ENCODE measurements at places on chromosomes 3 and 15.

GRCh38 chr3:89072642-89073041 is 34.8 kb upstream of the EPHA3 start:
- no peak for DNase-seq

DNA sequence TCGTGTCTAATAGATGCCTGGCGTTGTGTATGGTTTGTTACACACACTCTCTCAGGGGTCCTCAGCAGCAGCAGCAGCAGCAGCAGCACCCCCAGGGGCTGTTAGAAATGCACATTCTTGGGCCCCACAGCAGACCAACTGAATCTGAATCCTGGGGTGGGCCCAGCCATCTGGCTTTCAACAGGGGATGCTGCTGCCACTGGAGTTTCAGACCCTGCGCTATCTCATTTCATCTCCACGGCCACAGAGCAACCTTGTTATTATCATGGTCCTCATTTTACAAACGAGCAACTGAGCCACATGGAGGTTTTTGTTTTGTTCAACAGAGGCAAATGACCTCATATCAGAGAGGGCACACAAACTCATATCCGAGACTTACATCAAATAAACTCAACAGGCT is 47.7 kb downstream of the MGLL start:
- DNase-seq: no peak

DNA sequence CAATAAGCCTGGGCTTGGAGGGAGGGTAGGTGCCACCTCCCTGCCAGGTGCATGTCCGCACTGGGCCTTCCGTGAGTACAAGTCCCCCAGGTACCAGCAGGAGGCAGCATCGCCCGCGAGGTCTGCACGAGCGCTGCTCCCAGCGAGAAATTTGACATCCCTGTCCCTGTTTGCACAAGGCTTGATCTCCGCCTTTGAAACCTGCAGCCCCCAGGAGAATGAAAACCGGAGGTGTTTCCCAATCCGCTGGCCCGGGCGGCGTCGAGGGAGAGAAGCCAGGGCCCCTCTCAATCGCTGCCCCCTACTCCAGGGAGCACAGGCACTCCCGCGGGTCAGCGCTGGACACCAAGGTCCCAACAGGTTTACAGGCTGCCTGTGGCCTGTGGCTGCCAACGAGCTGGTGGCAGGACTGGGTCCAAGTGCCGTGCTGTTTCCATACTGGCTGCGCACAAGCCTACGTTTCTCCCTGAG is 961 bp downstream of the HAPLN3 start:
- DNase-seq: peak; percentile 46

DNA sequence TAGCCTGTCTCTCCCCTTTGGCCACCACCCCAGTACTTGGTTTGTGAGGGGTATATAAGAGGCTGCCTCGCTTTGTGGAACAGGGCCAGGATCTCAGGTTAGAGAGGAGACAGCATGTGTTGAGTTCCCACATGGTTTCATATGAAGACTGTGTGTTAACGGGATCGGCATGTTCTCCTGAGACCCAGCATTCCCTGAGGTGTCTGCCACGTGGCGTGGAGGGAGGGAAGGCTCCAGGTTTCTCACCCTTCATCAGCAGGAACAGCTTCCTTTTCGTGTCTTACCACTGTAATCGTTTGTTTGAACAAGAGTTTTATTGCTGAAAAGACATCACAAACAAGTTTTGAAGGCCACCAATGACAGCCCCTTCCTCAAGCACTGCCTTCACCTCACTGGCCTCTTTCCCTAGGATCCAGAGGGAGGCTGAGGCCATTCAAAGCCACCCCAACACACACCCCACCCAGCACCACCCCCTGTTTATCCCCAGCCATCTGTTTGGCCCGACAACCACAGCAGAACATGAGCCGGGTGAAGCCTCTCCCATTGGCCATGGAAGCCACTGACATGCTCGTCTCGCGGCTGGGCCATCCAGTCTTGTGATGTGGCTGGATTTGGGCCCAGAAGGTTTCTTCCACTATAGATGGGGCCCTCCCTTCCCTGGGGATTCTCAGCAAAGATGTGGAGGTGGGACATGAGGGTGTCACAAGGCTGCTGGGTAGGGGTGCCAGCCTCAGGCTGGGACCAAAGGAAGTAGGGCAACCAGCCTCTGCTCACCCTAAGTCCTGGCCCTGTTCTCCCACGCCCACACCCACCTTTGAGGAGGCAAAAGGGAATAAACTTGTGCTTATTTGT is 10.0 kb downstream of the BHLHE40 start:
- DNase-seq: peak; percentile 1

- no peak for DNase-seq
Measured at GRCh38 chr15:49808341-49808740, 187.5 kb downstream of the DTWD1 start.

DNA sequence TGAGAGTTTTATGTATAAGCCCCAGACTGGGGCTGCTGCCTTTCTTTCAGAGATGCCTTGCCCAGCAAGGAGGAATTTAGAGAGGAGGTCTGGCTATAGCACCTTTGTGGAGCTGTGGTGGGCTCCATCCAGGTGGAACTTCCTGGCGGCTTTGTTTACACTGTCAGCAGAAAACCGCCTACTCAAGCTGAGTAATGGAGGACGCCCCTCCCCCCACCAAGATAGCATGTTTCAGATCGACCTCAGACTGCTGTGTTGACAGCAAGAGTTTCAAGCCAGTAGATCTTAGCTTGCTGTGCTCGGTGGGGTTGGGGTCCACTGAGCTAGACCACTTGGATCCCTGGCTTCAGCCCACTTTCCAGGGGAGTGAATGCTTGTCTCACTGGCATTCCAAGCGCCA is 155.6 kb downstream of the STXBP5L start:
- DNase-seq: peak; percentile 14

- no peak for DNase-seq
Measured at GRCh38 chr15:51837792-51838251, 8.4 kb downstream of the TMOD3 start.

- peak; percentile 81 for DNase-seq
Measured at GRCh38 chr15:75307778-75308390, 25.2 kb downstream of the GOLGA6D start.

DNA sequence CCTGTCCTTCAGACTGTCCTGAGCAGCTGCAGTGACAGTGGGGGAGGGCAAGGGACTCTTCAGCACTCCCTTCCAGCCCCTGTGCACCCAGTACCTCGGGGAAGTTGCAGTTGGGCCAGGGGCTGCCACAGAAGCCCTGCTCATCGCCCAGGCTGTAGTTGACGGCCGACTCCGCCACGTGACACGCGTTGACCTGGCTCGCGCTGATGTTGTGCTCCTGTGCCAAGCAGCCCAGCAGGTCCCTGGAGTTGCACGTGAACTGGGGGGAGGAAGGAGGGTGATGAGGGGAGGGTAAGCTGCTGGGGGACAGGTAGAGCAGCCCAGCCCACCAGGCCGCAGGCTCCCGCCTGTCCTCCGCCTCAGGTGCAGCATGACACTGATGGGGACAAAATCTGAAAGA is 101.2 kb downstream of the SEC22A start:
- no peak for DNase-seq

GRCh38 chr3:156456771-156457224 is 98.1 kb downstream of the SSR3 start:
- DNase-seq: peak; percentile 84

DNA sequence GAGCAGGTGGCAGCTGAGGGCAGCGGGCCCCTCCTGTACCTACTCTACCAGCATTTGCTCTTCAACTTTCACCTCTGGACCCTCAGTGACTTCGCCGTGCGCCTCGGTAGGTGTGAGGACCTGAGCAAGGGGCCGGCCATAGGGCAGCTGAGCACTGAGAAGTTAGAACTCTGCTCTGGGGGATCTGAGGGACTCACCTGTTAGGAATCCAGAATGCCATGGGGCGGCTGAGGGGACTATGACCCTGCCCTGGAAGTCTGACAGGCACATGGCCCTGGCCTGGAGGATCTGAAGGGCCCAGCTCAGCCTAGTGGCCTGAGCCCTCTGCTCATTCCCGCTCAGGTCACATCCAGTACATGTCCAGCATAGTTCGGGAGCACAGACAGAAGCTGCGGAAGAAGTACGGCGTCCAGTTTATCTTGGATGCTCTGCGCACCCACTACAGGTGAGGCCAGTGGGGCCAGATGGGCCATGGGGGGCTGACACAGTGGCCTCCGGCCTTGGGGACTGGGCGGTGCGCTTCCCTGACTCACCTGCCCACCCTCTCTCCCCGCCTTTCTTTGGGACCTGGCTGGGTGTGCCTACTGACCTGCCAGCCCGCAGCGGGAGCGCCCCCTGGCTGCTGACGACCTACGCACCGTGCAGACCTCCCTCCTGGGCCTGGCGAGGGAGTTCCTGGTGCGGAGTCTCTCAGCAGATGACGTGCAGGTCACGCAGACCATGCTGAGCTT is 18.8 kb downstream of the NBEAL2 start:
- peak; percentile 63 for DNase-seq

- DNase-seq: no peak
Measured at GRCh38 chr3:121018917-121019321, 110.9 kb downstream of the STXBP5L start.

DNA sequence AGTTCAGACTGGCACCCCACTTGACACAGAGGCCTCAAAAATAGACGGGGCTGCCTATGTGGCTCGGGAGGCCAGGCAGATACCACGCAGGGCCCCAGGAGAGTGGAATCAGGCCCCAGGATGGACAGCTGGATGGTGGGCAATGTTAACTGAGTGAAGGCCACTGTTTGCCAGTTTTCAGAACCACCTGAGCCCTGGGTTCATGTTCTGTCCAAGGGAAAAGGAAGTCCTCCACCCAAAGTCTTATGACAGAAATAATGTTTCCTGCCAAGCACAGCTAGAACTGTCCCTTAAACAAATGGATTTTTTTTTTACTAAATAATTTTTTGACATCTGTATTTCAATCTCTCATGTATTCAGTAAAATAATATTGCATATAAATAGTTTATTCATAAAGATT is 228.4 kb downstream of the KLF13 start:
- DNase-seq: no peak

- DNase-seq: peak; percentile 74
Measured at GRCh38 chr3:100603469-100603868, 5.9 kb upstream of the ADGRG7 start.

DNA sequence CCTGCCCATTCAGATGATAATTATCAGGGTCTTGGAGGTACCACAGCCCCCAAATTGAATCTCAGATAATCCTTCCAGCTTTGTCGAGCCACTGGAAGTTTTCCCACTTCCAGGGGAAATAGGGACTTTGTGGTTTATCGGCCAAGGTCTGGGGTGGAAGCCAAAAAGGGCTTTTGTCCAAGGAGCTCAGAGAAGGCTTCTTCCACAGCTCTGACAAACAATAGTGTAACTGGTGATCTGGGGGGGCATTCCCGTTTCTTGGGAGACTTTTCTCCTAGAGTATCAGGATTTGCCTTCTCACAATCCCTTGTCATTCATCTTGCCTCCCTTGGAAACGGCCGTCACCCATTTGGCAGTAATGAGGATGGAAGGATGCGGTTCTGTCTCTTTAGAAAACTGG is 18.4 kb downstream of the SRGAP3 start:
- DNase-seq: no peak

DNA sequence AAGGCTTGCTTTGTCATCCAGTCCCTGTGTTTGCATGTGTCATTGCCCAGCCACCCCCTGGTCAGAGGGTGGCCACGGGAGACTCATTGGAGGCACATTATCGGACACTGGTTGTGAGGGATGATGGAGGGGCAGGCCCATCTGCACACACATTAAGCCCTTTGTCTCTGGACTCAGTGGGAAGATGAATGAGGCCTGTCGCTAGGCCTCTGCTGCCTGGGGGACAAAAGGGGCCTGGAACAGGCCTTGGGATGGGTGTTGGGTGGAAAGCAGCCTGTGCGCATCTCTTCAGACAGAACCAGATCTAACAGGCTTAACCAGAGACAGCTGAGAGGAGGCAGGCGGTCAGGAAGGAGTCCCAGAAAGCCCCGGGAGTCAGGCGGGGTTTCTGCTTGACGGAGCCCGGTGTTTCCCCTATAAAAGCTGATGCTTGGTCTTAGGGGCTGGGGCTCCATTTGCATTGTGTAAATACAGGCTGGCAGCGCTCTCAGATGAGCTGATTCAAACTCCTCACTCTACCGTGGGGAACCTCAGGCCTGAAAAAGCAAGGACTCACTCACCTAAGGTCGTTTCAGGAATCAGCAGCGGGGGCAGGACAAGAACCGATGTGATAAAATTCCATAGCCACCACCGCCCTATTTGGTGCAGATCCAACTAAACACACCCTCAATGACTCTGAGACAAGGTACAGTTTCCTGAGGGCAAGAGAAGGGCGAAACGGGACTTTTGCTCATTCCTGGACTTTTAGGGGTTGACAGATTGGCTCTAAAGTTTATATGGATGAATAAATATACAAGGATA is 17.1 kb upstream of the SKIC8 start:
- DNase-seq: no peak

DNA sequence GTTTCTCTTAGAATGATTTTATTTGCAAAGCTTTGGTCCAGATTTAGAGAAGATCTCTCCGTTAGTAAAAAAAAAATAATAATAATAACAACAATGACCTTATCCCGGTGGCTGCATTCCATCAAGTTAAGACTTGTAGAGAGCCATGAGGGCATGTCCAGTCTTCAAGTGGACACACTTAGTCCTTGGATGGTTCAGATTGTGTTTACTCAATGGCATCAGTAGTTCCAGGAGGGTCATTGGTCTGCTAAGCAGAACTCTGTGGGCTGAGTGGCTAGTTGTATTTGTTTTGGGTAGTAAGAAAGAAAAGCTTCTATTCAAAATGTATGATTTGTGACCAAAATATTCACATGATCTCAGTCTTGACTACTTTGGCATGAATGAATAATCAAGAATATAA is 116.3 kb upstream of the UBE2E2 start:
- DNase-seq: no peak

DNA sequence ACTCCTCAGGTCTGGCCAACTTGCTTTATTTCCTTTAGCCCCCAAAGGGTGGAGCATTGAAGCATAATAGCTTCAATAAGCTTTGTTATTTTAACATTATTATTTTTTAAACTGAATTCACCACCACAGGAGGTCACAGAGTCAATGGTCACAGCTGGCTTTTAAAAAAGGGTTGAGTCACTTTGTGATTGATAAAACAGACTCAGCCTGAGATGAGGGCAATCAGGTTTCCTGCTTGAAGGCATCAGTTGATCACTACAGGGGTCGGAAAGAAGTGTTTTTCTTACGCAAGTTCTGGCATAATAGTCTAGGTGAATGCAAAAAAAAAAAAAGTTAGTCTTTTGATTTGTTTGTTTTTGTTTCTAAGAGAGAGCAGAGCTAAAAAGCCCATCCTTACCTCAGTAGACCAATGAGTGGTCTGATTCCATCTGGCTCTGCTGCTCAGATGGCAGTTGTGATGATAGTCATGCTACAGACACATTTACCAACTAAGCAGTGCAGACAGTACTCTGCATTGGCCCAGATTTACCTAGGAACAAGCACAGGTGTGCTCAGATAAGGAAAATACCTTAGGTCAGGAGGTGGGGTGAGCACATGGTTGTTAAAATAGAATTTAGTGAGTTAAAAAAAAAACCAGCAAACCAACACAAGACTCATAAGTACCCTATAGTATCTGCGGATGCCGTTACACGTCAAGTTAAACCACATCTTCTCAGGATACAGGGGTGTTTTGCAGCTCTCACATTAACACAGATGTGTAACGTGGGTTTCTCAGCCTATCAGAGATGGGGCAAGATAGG is 22.6 kb downstream of the ZNF80 start:
- no peak for DNase-seq

GRCh38 chr15:50712018-50712417 is 25.4 kb upstream of the TRPM7 start:
- no peak for DNase-seq

- no peak for DNase-seq
Measured at GRCh38 chr3:135083756-135084155, 288.7 kb downstream of the EPHB1 start.

- DNase-seq: no peak
Measured at GRCh38 chr3:40009991-40010390, 200.6 kb downstream of the MYRIP start.

- peak; percentile 85 for DNase-seq
Measured at GRCh38 chr3:61181874-61182273, 69.4 kb downstream of the FHIT start.

- DNase-seq: no peak
Measured at GRCh38 chr3:157163217-157163953, 3.4 kb upstream of the CCNL1 start.
